ENCODE measurements at places on chromosomes 5 and 9.

DNA sequence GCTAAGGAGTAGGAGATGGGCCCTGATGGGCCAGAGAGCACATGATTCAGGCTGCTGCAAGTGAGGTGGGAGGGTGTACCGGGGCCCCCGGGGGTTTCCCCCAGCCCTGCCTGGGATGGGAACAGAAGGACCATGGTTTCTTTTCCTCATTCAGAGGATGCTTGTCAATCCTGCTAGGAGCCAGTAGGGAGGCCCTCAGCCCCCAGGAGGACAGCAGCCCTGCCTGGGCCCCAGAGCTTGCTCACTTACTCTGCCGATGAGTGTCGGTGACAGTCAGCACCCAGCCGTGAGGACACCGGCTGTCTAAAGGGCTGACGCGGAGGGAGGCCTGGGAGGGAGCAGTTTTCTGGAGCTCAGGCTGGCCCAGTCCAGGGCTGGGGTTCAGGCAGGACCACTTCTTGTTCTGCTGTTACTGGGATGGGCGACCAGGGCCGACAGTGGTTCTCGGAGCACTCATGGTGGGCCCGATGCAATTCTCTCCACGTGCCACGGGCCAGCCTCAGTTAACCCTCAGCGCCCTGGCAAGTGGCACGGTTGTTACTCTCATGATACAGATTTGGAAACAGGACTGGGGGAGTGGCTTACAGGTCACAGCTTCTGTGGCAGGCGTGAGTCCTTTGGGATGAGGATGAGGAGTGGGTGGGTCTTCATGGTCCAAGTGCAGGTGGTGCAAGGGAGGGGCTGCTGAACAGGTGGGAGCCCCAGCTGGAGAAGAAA is 1.8 kb downstream of the ARRDC1 start:
- no peak for DNase-seq

- no peak for DNase-seq
These were observed 2.0 kb upstream of the GCNT4 start for GRCh38 chr5:75054134-75054930.

GRCh38 chr5:42858687-42859086 is 47.0 kb upstream of the SELENOP start:
- DNase-seq = no peak

DNA sequence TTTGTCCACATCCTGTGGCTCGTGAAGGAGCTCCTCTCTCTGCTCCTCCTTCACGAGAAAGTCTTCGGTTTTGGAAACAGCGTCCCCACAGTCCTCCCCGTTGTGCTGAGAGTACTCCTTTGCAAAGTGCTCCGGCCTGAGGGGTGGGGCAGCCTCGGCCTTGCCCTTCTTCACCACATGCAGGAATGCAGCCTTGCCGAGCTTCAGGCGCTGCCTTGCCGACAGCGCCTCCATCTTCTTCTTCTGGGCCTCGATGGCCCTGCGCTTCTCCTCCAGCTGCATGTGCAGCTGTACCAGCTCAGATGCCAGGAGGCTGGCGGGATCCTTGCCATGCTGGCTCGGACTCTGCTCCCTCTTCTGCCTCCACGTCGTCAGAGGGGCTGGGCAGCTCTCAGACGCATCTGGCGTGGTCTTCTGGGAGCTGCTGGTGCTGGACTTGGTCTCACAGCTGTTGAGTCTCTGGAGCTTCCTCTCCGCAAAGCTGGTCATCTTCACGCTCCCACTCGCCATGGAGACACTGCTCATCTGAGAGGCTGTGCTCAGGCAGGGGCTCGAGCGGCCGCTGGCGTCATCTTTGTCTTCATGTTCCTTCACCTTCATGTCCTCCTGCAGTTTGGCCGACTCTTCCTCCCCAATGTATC is 85.5 kb downstream of the CAMSAP1 start:
- DNase-seq = no peak

DNA sequence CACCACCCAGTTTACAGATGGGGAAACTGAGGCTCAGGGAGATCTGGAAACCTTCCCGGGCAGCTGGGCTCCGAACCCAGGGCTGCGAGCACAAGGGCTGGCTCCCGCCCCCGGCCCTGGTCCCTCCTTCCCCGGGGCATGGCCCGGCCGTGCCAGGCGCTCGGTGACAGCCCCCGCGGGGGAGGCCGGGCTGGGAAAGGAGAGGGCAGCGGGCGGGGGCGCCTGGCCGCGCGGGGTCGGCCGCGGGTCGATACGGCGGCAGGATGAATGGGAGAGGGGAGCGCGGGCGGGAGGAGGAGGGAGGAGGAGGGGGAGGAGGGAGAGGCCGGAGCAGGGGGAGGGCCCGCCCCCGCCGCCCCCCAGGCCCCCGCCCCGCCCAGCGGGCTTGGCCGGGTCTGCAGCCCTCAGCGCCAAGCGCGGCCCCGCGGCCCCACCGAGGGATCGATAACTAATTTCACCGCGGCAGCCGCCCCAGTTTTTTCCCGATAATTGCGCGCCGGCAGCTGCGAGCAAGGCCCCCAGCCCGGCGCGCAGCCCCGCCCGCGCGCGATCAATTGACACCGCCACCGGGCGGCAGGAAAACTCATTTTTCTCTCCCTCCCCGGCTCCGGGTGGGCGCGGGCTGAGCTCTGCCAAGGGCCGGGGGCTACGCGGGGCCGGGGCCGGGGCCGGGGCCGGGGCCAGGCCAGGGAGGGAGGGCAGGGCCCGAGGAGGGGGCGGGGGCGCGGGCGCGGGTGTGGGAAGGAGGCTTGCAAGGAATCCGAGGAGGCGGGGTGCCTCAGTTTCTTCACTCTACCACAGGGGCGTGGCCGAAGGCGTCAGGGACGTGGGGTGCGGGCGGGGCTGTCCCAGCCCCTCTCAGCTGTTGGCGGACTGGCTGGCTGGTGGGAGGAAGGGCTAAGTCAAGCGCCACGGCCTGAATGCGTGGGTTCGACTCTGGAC is 52.1 kb downstream of the C9orf50 start:
- DNase-seq = peak; percentile 26

DNA sequence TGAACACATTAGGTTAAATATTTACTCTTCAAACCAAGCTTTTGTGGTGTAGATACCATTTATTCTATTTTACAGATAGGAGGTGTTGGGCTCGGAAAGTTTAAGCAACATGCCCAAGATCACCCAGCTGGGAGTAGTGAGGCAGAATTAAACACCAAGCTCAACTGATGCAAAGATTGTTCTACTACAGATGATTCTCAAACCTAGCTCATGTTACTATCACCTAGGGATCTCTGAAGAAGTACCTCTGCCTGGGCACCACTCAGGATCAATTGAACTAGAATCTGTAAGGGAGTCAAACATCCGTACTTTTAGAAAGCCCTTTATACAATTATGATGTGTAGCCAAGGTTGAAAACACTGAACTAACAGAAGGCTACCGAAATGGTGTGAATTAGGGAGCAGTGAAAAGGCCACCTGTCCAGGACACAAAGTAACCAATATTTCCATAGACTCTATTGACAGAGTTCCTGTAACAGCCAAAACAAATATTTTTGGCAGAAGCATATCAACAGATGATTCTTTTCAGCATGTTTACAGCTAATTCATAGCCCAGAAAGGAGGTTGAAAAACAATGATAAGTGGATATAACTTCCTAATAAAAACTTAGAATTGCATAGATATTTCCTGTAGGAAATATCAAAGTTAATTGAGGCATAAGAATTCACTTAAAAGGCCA is 158.5 kb upstream of the PTGER4 start:
- DNase-seq = peak; percentile 91
